ENCODE measurements at places on chromosomes 5 and 9.

DNA sequence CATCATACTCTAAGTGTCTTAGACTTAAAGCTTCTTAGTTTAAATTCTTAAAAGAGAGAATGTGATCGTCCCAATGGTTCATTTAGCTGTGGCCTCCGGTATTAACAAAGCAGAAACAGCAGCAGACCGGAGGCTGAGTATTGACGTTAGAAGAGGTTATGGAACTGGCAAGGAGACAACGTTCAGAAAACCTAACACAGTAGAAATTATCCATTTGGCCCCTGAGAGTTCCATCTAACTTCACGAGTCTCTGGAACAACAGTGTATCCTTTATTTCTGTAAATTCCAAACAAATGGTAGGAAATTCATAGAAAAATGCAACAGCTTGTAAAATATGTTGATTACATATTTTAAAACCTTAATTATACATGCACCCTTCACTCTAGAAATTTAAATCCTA lies 107.3 kb upstream of the PTGER4 start:
- DNase-seq = no peak

GRCh38 chr5:91424638-91425436 lies 41.7 kb upstream of the ARRDC3 start:
- DNase-seq = no peak

DNA sequence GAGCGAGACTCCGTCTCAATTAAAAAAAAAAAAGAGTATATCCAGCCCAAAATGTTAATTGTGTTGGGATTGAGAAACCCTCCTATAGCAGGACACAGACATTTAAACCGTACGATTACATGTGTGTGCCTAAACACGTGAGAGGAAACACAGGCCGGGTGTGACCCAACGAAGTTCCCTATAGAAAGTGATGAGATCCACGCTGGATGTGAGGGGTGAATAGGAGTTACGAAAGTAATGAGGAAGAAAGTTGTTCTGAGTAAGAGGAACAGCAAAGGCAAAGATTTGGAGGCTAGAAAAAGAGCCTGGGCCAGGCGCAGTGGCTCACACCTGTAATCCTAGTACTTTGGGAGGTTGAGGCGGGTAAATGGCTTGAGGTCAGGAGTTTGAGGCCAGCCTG lies 13.6 kb downstream of the NAIF1 start:
- DNase-seq = no peak

GRCh38 chr5:120447706-120448239 lies 16.3 kb upstream of the PRR16 start:
- DNase-seq = no peak

GRCh38 chr5:94240993-94241651 lies 377.3 kb downstream of the KIAA0825 start:
- no peak for DNase-seq

- no peak for DNase-seq
Observed at GRCh38 chr9:120066315-120066714, 513.7 kb downstream of the CDK5RAP2 start.

GRCh38 chr5:157556615-157557418 lies 18.8 kb downstream of the ADAM19 start:
- DNase-seq = no peak

GRCh38 chr5:179766726-179767455 lies 26.9 kb upstream of the LTC4S start:
- DNase-seq = no peak

GRCh38 chr5:180348336-180348735 lies 4.8 kb downstream of the GFPT2 start:
- DNase-seq = no peak

DNA sequence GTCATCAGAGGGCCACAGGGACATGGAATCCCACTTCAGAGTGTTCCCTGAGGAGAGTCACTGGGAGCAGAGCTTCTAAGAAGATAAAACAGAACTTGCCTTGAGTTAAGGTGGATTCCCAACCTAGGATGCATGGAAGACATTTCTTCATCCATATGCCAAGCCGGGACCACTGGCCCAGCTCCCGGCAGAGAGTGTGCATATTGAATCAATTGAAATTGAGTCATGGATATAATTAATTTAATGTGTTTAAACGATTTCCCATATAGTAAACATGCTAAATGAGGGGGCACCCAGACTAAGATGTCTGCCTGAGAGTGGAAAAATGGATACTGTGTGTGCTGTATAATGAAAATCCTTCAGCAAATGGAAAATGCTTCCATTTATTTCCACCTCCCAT lies 194.4 kb upstream of the TBC1D2 start:
- DNase-seq = no peak

- DNase-seq = no peak
Observed at GRCh38 chr5:95114305-95114704, 170.6 kb downstream of the MCTP1 start.

- no peak for DNase-seq
Observed at GRCh38 chr9:94981723-94982090, 255.2 kb downstream of the AOPEP start.

DNA sequence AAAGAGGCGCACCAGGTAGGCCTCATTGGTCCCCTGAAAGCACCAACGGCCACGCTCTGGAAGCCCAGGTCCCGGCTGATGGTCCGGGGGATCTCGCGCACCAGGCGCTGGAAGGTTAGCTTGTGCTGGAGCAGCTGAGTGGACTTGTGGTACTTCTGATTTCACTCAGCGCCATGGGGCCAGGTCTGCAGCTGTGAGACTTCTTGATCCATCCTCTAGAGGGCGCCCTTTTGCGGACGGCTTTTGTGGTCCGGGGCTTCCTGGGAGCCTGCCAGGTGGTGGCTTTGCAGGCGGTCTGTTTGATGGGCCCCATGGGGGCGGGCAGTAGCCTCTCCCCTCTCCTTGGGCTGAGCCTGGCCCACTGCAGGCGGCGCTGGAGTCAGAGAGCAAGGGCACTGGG lies 10.4 kb downstream of the TAF11L12 start:
- no peak for DNase-seq

Measured in activated CD8-positive, alpha-beta memory T cell treated with anti-CD3 and anti-CD28 coated beads for 1 hour (primary cell).